ENCODE measurements at places on chromosomes 3 and 15. TPM values are rescaled to one million over a fixed set of nuclear protein-coding genes. Genes with fewer than 3 reads are reported as not detected.

DNA sequence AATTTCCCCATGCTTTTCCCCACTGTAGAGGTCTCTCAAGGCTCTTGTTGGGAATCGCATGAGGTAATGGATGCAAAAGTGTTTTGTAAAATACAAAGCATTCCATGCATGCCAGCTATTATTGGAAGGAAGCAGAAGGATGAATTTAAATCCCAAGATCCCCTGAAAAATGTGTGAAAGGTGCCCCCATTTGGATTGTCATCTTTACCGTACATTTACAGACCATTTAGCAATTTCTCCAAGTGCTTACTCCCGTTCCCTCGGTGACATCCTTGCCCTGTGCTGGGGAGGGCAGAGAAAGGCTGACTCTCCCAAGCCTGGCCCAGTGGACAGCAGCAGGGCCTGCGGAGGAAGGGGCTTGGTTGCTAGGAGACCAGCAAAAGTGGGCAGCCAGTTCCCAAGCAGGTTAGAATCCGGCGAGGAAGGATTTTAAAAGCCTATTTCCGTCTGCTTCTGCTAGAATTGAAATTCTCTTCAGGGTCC, 31.1 kb upstream of the NEO1 start:
- peak; percentile 26 for DNase-seq

DNA sequence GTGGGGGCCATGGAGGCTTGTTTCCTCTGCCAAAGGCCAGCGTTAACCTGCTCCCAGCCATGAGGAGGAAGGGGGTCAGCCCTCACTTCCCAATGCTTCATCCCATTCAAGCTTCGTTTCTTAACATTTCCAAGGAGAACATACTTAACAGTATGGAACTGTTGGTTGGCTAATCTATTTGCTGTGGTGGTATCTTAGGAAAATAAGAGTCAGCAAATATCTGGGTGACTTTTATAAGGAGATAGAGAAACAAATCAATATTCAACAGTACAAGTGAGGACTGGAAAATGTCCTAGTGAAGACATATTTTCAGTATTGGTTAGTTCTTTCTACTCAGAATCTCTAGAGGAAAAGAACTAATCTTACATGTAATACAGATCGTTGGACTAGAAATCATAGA, 223.8 kb upstream of the ARRDC4 start:
- DNase-seq, result no peak

DNA sequence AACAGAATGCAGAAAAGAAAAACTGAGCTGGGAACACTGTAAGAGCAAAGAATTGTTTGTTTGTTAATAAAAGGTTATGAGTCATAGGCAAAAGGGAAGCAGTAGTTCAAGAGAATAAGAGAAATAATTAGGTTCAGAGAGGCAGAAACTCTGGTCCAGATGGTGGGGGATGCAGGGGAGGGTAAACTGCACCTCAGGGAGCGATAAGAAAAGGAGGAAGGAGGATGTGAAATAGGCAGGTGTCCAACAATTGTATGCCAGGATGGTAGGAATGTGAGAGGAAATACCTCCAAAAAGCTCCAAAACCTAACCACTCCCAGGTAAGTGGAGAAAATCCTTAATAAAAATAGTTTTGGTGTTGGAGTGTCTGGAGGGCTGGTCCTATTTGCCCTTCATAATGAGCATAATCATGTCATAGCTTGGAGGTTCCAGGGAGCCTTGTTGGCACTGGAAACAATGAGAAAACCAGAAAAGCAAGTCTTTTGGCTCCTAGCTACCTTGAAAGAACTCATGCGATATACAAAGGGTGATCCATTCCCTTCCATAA, 405.4 kb upstream of the TBL1XR1 start:
- no peak for DNase-seq

GRCh38 chr3:131608296-131608695, 105.5 kb upstream of the MRPL3 start:
- no peak for DNase-seq

CHRD gene
- 12.5 TPM for polyA plus RNA-seq
